Activated CD8-positive, alpha-beta memory T cell treated with anti-CD3 and anti-CD28 coated beads, Interleukin-2, amount 50 U/mL, for 4 hours (primary cell): ENCODE measurements at places on chromosomes 12 and 14.

DNA sequence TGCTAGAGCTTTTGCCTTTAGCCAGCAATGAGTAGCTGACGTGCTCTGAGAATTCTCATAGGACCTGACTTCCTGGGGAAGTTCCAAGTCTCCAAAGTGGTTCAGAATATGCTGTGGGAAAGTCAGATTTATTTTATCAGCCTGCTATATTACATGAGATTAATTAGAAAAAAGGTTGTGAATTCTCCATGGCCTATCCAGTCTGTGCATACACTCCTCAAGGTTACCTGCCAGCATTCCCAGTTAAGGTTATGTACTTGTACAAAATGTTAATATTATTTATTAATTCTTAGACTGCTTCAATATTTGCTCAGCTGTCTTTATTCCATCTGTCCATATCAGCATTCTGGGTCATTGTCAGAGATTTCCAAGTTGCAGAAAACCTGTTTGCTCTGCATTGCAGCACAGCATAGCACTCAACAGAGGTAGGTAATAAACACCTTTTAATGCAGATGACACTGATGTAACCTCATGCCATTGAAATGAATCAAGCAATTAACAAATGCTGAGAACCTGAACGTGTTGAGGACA is 2.7 kb upstream of the SEL1L start:
- no peak for DNase-seq

- DNase-seq: no peak
Observed at GRCh38 chr12:89529738-89530137, 3.9 kb upstream of the POC1B start.

DNA sequence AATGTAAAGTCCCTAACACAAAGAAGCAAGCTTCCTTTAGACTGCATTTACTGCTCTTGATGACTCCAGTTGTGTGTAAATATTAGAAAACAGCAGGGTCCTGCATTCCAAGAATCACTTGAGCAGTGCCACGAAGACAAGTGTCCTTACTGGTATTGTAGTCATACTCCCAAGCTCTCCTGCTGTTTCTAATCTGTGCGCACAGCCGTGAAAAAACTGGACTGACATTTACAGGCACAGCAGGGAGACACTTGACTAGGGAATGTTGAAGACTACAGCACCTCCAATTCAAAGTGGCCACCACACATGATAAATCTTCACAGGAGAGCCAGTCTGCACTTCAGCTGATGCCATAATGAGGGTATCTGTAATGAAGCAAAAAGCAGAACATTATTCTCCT is 91.4 kb downstream of the VRK1 start:
- DNase-seq: no peak

GRCh38 chr14:89635615-89636014 is 218.6 kb upstream of the FOXN3 start:
- no peak for DNase-seq

- DNase-seq: no peak
Observed at GRCh38 chr14:94363151-94363624, 25.2 kb downstream of the SERPINA1 start.

GRCh38 chr12:29990971-29991370 is 207.2 kb upstream of the TMTC1 start:
- DNase-seq: no peak

GRCh38 chr12:51862947-51863346 is 14.4 kb upstream of the FIGNL2 start:
- no peak for DNase-seq

GRCh38 chr12:113940357-113941207 is 25.5 kb downstream of the RBM19 start:
- DNase-seq: no peak

DNA sequence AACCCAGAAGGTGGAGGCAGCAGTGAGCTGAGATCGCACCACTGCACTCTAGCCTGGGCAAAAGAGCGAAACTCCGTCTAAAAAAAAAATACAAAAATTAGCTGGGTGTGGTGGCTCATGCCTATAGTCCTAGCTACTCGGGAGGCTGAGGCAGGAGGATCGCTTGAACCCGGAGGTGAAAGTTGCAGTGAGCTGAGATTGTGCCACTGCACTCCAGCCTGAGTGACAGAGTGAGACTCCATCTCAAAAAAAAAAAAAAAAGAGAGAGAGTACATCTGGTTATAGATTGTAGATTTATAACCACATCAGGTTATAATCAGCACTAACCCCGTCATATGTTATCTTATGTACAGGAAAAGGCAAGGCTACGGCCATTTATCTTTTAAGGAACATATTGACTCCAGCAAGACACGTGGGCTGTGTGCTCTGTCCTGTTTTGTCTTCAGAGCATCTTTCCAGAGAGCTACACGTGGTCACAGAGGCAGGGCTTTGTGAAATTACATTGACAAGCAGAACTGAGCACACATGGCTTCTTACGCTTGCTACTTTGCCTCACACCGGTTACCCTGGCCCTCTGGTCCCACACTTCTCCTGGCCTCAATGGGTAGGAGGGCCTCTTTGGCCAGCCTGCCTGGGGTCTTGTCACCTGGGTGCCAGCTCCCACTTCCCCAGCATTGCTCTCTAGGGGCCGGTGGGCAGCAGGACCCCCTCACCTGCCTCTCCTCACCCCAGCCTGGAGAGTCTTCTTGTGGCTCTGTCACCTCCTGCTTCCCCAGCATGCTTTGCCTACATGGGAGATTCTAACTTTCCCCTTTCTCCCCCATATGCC is 6.8 kb upstream of the DYNC1H1 start:
- no peak for DNase-seq

DNA sequence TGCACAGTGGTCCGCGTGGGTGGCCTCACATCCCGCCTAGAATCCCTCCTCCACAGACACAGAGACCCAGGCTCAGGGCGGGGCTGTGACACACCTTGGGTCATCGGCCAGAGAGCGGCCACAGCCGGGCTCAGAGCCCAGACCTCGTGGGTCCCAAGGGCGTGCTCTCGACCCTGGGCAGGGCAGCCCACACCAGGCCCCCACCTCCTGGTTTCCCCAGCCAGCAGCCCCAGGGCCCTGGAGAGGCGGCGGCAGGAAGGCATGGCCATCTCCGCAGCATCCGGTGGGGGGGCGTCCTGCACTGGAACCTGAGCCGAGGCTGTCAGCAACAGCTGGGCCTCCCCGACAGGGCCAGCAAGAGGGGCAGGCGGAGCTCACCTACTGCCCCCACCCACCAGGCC is 15.2 kb downstream of the JAG2 start:
- DNase-seq: no peak

DNA sequence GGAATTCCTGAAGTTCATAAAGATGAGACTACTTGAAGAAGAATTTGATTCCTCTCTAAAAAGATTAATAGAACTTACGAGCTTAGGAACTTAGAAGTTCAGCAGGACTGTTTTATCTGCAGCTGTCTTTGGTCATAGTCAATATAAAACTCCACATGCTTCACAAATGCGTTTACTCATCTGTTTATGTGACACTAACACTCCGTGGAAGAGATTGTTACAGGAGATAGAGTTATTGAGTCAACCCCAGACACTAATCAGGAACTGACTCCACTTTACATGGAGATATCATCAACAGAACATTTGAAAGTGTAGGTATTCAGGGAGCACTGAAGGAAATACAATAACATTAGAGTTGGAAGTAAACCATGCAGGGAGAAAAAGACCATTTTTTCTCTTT is 92.8 kb downstream of the LRFN5 start:
- DNase-seq: no peak

DNA sequence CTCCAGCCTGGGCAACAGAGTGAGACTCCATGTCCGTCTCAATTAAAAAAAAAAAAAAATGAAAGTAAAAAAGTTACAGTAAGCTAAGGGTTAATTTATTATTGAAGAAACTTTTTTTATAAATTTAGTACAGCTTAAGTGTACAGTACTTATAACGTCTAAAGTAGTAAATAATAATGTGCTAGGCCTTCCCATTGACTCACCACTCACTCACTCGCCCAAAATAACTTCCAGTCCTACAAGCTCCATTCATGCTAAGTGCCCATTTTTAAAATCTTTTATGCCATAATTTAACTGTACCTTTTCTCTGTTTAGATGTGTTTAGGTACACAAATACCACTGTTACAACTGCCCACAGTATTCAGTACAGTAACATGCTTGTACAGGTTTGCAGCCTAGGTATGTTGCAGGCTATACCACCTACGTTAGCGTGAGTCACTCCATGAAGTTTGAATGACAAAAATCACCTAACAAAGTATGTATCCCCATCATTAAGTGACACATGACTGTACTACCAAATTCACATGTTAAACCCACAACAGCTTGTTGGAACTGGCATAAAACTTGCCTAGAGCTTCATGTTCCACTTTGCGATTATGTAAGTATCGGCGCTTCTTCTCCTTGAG is 10.7 kb downstream of the KANSL2 start:
- no peak for DNase-seq

DNA sequence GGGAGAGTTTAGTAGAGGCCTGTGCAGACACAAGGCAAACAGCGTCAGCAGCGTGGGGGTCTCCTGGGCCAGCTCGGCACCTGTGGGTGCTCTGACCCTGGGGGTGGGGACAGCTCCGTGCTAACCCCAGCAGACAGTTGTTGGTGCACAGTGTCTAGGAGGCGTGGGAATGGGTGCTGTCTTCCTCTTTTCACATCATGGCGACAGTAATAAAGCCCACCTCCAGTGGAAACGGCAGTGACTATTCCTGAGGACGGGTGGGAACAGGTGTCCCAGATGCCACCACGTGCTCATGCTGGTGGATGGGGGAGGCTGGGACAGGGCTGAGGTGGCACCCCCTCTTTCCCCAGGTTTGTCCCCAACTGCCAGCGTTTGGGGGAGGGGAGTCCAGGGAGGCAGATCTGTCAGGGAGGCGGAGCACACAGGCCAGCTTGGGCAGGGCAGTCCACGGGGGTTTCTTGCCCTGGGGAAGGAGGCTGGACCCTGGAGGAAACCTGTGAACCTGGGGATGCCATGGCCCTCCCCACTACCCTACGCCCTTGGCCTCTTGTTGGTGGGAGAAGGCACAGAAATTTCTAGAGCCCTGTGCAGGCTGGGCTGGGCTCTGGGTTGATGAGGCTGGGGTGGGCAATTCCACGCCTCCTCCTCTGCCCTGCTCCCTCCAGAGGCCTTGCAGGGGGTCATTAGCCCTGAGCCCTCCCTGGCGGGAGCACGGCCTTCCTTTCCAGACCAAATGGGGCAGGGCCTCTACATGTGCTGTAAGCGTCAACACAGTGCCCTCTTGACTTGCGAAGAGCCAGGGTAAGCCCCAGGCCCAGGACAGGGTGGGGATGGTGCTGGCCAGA is 3.8 kb downstream of the ZBTB42 start:
- DNase-seq: no peak

DNA sequence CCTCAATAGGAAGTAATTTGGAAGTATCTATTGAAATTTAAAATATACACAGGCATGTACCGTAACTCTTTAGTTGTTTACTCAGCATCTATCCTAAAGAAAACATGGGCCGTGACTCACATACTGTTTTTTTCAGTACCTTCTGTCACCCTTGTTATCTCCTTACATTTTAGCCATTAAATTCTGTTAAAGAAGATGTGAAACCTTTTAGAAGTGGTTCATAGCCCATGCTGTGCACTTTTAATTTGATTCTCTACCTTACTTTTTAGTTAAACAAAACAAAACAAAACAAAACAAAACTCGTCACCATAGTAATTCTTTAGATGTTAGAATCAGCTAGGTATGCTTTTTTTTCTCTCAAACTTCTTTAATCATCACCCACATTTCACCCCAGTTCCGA is 494.4 kb upstream of the RGS6 start:
- no peak for DNase-seq

DNA sequence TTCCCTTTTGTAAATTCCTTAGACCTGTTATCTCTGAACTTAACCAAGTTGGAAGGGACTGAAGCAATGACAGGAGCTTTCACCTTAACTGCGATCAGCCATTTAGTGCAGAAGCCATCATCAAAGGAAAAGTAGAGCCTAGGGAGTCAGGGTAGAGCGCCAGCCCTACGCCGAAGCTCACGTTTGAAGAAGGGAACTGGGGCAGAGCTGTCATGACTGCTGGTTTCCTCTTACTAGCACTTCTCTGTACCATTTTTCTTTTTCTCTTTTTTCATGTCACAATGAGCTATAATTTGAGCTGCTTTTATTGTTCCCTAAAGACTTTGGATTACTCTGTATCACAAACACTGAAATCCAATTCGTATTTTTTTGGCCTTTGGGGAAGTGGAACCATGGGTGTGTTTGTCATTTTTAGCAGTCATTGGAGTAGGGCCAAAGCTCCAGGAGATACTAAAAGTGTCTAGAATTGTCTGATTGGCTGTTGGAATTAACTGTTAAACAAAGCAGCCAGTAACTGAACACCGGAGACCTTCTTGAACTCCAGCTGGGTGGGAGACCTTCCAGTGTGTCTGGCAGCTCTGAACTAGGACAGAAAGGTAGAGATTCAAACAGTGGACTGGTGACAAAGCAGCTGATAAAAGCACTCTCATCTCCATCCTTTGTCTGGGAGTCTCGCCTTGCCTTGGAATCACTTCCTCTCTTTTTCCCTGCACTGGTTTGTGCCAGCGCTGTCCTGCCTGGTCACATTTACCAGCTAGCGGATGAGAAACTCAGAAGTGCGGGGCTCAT is 9.1 kb downstream of the MTRFR start:
- DNase-seq: no peak

DNA sequence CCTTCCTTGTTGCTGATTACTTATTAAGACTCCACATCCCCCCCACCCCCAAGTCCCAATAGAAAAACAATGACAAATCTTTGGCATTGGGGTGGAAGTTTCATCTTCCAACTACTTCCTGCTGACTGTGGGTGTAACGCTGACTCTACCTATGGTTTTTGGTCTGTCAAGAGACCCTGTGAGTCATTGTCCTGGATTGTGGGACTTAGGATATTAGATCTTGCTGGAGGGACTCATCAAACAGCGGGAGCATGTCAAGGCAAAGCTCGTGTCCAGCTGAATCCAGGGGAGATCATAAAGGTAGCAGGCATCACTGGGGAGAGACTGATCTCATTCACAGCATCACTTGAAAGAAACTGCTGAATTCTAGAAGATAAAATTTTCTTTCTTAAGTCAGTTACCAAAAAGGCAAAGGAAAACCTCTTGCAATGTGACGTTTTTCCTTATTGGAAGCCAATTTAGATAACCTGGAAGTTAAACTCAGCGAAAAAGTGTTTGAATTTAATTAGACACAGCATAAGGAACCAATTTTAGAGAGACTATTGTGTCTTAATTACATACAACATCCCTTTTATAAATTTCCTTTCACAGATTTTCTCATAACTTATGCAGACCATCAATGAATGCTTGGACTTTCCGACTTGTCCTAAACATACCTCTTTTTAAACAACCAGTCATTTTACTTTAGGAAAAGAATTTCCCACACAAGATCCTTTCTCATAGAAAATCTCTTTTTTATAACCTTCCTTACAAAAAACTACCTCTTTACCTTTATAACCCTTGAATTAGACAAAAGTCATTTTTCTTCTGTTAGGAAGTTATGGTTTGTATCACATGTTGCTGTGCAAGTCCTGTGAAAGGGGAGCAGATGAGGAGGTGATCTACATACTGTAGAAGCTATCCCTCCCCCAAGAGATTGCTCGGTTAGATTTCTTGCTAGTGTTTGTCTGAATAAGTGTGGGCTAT is 94.6 kb upstream of the SCAF11 start:
- DNase-seq: no peak

GRCh38 chr12:130981074-130981742 is 27.5 kb downstream of the ADGRD1 start:
- no peak for DNase-seq
